ENCODE measurements at places on chromosomes 11 and 22.
A peak's percentile ranks its signal among the peaks of the same experiment; 100 is the strongest.

DNA sequence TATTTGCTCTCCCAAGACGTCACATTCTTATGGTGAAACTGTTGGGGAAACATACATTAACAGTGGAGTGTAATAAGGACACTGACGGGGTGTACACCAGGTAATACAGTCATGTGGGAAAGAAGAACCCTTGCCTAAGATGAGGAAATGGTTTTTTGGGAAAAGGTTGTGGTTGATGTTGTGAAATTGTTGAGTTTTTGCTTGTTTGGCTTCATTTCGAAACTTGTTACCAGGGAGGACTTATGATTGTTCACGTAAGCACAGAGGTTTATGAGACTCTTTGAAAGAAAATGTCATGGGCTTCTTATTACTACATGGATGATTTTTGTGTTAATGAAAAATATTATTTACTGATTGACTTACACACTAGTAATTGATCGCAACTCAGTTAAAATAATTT lies 16.8 kb downstream of the ANO3 start:
- DNase-seq = no peak

DNA sequence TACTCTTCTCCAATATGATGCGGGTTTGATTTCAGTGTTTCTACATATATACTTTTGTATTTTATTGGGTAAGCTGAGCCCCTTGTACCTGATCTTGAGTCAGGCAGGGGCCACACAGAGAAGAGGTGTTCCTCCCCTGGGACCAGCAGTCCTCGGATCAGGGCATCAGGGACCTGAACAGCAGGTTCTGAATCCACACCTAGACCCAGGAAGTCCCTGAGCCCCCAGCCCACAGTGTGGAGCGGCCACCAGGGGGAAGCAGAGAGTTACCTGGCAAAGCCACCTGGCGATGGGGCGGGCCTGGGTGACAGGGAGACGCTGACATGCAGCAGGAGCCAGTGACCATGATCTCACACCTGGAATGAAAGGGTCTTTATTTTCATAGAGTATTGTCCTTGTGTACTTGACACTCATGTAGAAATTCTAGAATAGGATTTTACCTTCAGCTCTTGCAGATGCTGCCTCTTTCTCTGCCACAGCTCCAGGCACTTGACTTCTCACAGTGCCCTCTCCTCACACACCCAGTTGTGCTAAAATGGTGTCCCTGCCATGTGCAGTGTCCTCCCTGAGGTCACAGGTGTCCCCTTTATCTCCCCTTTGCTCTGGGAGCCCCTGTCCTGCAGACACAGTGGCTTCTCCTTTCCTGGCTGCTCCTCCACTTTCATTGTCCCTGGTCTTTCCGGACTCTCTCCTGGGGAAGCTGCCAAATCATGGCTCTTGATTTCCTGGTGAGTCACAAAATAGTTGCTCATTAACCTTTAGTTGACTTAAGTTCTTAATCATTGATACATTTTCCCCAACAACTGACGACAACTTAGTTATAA lies 48.5 kb downstream of the GGTLC2 start:
- peak; percentile 74 for DNase-seq

DNA sequence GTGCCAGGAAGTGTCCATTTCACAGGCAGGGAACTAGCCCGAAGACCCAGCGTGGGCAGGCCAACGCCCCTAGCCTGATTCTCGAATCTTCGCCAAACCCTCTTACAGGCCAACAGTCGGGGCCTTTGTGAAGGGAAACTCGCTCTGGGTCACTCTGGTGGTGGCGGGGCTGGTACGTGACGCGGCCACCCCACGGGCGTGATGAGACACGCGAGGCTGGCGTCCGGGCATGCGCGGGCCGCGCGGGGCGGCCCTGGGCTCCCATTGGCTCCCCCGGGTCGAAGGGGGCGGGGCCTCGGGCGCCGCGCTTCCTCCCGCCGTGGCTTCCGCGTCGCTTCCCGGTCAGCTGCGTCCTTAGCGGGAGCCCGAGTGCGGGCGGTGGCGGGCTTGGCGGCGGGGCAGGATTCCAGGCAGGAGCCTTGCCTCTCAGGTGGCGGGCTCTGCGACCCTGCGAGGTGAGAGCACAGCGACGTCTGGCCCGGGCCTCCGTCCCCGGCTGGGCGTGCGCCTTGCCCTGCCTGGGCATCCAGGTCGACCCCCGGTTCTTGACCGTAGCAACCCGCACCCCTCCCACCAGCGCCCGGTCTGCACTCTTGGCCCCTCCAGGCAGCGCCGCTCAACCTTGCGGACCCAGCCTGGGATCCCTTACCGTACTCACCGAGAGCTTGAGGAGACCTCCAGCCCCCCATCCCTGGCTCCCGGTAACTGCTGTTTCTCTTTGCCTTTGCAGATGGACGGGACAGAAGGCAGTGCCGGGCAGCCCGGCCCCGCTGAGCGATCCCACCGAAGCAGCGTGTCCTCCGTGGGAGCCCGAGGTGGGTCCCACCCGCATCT lies at the start of gene FRMD8:
TSS of gene FRMD8 (plus strand) at position 331 of the 834 bp plus-strand sequence. CDS start at position 731, 400 bp downstream.
- DNase-seq = peak; percentile 98

DNA sequence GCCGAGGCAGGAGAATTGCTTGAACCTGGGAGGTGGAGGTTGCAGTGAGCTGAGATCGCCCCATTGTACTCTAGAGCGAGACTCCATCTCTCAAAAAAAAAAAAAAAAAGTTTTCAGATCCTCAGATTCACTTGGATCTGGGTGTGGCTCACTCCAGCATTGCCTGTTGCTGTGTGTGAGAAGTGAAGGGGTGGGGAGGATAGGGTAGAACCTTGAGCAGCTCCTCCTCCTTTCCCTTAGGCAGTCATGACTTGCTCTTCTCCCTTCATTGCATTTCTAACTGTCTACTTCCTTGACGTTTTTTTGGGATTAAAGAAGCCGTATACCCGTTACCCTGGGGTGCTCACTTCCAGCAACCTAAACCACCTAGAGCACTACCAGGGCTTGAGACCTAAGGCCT lies 63.1 kb upstream of the YWHAH start:
- DNase-seq = no peak

- DNase-seq = peak; percentile 63
These were observed 89.2 kb downstream of the PLEKHA7 start for GRCh38 chr11:16924826-16925560.

- no peak for DNase-seq
These were observed 27.3 kb downstream of the FCHSD2 start for GRCh38 chr11:73114835-73115220.

DNA sequence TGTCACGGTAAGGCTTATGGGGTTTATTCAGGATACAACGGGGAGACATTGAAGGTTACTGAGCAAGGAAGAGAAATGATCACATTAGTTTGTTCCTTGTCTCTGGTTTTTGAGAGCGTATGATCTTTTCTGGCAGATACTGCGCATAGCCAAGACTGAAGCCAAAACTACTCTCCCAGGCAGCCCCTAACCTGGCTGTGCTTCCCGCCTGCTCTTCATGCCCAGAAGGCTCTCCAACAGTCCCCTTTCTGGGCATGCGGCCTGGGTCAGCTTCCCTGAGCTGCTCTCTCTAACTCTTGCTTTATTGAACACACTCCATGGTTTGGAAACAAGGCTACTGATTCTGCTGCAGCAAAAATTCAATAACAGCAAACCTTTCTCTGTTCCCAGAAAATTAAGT lies 306.6 kb downstream of the BUD13 start:
- DNase-seq = no peak

DNA sequence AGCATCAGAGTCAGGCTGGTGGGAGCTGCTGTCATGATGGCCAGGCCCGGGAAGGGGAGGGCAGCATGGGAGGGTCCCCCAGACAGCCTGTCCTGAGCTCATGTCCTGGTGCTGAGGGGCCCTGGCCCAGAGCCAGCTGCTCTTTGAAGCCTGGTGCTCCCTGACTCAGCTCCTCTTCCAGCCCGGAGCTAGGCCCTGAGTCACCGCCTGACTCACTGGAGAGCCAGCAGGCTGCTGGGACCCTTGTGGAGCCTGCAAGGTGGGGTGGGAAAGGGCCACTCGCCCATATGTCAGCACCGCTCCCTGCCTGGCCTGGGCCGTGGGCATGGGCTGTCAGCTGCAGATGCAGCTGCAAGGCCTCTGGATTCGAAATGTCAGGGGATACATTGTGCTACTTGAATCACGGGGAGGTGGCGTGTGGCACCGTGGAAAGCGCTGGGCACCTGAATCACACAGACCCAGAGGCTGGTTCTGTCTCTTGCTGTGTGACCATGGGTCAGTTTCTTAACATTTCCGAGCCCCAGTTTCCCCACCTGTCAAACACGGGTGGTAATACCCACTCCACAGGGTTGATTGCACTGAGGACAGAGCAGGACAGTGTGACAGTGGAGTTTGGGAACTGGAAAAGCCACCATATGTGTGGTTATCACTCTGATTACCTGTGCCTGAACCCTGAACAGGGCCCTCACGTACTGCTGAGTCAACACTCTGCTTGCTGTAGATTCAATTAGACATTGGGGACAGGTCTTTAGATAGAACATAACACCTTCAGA lies 4.4 kb downstream of the CACNA1I start:
- DNase-seq = no peak

DNA sequence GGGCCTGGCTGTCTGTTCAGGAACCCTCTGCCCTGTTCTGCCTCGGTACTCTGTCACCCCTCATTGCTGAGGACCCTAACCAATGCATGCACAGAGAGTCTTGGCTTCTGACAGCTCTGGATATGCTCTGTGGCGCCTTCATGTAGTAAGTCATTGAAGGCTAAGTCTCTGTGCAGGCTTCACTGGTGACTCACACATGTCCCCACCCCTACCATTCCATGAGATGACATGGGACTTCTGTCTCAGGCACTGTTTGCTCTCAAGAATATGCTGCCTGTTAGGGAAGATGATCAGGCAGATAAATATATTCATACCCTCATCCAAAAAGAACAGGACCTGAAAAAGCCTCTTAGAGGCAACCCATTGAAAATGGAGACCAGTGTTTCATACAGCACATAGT lies 43.6 kb upstream of the HORMAD2 start:
- DNase-seq = no peak

DNA sequence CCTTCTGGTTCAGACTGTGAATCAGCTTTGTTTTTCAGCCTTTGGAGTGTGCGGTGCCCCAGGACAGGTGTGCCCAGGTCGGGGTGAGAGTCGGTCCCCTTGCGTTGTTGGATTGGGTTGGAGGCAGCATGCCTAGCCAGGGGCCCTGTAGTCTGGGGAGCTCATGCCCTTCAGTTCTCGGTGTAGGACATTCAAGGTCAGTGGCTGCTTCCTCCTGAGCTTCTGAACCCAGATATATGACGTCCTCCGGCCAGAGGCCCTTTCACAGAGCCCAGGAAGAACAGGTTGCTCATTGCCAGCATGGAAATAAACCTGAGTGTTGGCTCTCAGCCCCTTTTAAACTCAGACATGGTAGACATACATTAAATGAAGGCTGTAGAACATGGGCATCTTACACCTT lies 2.7 kb downstream of the CSRP3 start:
- no peak for DNase-seq

DNA sequence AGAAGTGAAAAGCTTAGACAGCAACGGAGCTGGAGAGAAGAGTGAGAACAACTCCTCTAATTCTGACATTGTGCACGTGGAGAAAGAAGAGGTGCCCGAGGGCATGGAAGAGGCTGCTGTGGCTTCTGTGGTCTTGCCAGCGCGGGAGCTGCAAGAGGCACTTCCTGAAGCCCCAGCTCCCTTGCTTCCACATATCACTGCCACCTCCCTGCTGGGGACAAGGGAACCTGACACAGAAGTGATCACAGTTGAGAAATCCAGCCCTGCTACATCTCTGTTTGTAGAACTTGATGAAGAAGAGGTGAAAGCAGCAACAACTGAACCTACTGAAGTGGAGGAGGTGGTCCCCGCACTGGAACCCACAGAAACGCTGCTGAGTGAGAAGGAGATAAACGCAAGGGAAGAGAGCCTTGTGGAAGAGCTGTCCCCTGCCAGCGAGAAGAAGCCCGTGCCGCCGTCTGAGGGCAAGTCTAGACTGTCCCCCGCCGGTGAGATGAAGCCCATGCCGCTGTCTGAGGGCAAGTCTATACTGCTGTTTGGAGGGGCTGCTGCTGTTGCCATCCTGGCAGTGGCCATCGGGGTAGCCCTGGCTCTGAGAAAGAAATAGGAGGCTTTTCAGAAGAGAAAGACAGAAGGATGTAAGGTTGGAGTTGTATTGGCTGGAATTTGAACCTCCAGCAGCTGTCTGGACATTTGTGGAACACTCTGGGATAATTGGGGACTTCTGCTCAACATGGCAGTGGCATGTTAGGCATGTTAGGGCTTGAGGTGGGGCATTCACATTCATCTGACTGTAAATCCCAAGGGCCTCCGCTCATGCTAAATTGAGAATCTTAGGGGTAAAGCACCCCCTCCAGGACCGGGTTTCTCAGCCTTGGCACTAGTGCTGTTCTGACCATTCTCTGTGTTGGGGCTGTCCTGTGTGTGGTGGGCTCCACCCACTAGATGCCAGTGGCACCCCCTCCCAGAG lies 47.1 kb downstream of the BID start:
- no peak for DNase-seq

DNA sequence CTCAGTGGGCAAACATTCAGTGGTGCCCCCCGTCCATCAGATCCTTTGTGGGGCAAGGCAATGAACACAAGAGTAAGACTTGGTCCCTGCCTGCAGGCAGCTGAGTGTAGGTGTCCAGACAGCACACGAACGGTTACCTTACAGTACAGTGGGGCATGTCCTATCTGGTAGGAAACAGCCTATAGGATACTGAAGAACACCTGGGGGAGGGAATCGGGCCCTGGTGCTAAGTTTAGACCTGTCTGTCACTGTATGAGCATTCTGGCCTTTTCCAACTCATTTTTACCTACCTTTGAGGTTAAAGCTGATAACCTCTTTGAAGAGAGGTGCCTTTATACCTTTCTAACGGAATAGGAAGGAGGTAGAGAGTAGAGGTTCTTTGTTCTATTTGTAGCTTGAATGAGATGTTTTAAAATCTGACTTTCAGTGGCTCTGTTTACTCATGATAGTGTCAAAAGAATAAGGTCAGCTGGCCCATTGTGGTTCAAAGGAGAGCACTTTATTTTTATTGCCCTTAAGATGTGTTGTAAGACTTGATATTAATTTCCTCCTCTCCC lies 8.9 kb downstream of the ZNRF3 start:
- DNase-seq = no peak

DNA sequence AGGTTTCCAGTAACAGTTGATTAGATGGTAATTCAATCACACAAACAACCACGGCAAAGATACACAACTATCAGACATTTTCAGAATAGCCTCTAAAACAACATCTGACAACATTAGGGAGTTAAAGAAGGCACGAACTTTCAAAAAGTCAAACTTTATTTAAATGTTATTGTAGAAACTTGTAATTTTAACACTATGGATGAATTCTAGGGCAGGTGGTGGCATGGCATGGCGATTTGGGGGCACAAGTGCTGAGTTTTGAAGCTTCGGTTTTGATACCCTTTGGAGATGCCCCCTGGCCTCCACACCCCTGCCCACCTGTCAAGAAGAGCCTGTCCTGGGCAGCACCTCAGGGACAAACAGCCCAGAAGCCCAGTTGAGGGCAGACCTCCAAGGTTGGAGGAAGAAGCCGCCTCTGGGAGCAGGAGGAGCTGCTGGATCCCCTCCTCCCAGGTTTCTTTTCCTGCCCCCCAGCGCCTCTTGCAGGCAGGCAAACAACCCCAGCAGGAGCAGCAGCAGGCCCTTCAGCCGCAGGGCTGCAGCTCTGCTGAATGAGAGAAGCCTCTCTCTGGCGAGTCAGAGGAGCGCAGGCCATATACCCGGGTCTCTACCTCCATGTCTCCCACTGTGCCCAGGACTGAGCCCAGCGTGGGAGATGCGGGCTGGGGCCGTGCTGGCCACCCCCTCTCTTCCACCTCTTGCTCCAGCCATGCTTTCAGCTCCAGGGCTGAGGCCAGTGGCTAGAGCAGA lies 102.1 kb upstream of the IGLL5 start:
- no peak for DNase-seq
